ENCODE measurements at places on chromosomes 5 and 9. TPM values are rescaled to one million over a fixed set of nuclear protein-coding genes. Genes with fewer than 3 reads are reported as not detected.

PCDHA10 gene
- not detected for polyA plus RNA-seq

FBP1 gene
- 13.3 TPM for polyA plus RNA-seq

TAF11L7 gene
- polyA plus RNA-seq = not detected

MEGF10 gene
- not detected for polyA plus RNA-seq

PLEKHG4B gene
- not detected for polyA plus RNA-seq

ADRB2 gene
- 25.7 TPM for polyA plus RNA-seq

AUH gene
- 12.8 TPM for polyA plus RNA-seq

IL4 gene
- polyA plus RNA-seq = not detected

SPINK4 gene
- not detected for polyA plus RNA-seq

ADAMTS6 gene
- 0.23 TPM for polyA plus RNA-seq

ZNF300 gene
- 1.2 TPM for polyA plus RNA-seq

IL5 gene
- not detected for polyA plus RNA-seq

SAXO1 gene
- not detected for polyA plus RNA-seq

C5 gene
- not detected for polyA plus RNA-seq

KDM3B gene
- 14.7 TPM for polyA plus RNA-seq

CAMK4 gene
- 84.5 TPM for polyA plus RNA-seq

ARHGEF39 gene
- polyA plus RNA-seq = 1.2 TPM

MYOT gene
- polyA plus RNA-seq = not detected

KIF4B gene
- polyA plus RNA-seq = not detected

PRUNE2 gene
- polyA plus RNA-seq = 0.21 TPM

ERCC8 gene
- polyA plus RNA-seq = 11.8 TPM

SPATA31D4 gene
- polyA plus RNA-seq = not detected

ENTPD8 gene
- polyA plus RNA-seq = not detected

SCGB3A2 gene
- polyA plus RNA-seq = not detected

PCDHGB2 gene
- polyA plus RNA-seq = 0.09 TPM

All from CD8-positive, alpha-beta memory T cell (primary cell).